ENCODE measurements at places on chromosomes 2 and 18.

- no peak for DNase-seq
Measured at GRCh38 chr18:33835419-33835818, 257.4 kb downstream of the ASXL3 start.

GRCh38 chr2:238362626-238363025 is 42.3 kb downstream of the TRAF3IP1 start:
- no peak for DNase-seq

DNA sequence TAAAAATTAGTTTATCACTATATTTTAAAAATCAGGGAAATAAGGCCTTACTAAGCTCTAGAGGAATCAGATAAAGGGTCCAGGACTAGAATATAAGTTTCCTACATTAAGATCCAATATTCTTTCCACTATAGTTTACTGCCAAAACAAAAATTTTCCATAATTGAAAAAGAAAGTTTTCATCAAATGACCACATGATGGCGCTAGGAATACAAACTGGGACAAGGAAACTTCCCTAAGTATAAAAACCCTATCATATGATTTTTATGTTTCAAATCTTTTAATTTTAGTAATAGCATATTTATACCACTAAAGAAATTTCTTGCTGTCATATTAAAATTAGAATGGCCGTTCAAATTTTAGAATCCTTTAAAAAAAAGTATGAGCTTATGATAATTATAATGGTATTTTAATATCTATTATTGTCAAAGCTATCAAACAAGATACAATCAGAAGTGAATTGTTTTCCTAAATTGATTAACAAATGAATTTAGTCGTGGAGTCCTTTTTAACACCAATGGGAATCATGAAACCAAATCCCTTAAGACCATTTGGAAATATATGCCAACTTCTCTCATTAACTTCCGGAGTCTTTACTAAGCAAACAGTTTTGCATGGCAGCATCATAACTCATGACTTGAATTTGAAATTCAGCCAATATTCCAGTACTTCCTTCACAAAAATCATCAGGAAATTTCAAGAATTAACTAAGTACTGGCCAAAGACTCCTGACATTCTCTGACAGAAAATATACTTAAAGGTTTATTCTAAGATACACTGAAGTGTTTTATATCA is 70.3 kb downstream of the SCN1A start:
- DNase-seq = no peak

GRCh38 chr18:26438980-26439379 is 109.4 kb downstream of the KCTD1 start:
- no peak for DNase-seq

DNA sequence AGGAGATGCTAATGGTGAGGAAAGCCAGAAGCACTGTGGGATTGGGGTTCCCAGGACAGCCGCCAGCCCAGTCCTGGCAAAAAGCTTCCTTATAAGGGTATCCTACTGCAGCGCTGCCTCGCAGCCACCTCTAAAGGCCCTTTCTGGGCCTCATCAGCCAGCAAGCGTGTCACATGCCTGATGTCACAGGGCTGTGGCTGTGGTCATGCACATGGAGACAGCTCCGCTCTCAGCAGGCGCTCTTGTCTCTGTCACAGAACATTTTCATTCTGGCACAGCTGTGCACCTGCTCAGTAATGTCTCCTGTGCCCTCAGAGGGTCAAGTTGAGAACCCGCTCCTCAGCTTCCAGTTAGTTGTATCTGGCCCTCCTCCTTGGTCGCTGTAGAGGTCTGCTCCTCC is 17.7 kb upstream of the MAL start:
- no peak for DNase-seq

DNA sequence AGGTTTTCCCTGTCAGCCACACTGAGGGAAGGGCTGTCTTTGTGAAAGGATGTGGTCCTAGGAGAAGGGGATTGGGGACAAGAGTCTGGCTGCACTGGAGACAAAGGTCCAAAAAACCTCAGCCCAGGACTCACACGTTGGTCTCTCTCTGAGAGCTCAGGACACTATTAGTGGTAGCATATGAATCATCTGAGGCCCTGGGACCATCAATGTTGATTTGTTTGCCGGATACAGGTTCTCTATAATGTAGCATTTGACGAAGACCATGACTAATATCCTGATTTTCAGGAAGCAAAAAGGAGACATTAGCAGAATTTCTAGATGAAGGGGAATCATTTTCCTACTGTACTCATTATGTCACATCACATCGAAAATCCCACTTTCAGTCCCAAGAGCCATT is 22.2 kb upstream of the DNAH6 start:
- DNase-seq = no peak

GRCh38 chr2:41853427-41854191 is 194.2 kb upstream of the PKDCC start:
- no peak for DNase-seq

DNA sequence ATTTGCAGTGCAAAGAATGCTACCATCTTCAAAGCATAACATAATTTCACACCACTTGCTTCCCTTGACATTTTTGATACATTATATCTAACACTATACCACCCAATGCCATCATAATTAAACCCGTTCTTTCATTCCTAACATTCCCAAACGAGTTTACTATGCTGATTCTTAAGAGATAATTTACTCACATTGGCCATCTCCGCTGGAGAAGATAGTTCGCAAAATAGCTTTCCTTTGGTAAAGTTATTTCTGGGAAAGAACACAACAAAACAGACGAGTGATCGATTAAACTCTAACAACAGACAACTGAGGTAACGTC is 716 bp downstream of the MMADHC start:
- no peak for DNase-seq

DNA sequence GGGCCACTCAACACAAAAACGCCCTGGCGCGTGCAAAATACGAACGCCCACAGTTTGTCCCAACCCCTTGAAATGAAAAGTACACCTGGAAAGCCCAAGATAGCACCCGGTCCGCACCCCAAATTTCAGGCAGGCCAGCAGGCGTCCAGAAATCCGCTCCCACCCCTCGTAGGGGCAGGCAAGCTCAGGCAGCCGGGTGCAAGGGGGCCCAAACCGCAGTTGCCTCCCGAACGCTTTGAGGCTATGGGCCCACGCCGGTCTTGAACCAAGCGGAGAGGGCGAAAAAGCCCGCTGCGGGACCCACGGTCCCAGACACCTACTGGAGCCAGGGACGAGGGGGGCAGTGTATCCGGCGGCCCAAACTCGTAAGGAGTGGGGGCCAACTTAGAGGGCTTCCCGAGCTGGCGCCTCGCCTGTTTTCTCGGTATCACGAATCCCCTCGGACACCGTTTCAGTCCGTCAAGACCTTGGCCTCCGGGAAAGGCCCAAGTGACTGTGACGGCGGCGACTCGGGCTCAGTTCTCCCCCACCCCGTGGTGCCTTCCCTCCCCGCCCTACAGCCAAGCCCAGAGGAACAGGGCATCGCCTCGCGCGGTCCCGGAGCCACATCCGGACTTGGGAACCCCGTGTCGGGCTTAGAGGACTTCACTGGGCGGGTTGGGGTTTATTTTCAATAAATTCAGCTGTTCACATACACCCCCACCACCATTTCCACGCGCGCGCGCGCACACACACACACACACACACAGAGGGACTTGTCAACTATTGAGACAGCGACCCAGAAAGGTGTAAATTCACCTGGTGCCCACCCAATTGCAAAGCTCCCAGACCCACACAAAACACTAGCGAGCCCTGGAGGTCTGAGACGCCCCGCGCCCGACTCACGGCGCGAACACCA is 6.2 kb upstream of the SATB2 start:
- no peak for DNase-seq

- DNase-seq = no peak
Measured at GRCh38 chr2:172697296-172697695, 38.3 kb upstream of the RAPGEF4 start.

- DNase-seq = no peak
Measured at GRCh38 chr2:217206016-217206725, 346.3 kb upstream of the TNP1 start.

GRCh38 chr18:31659576-31660177 is 24.7 kb downstream of the B4GALT6 start:
- DNase-seq = no peak

- DNase-seq = no peak
Measured at GRCh38 chr18:1392865-1393734, 488.4 kb downstream of the ADCYAP1 start.

- no peak for DNase-seq
Measured at GRCh38 chr2:204039298-204039838, 102.8 kb downstream of the ICOS start.

DNA sequence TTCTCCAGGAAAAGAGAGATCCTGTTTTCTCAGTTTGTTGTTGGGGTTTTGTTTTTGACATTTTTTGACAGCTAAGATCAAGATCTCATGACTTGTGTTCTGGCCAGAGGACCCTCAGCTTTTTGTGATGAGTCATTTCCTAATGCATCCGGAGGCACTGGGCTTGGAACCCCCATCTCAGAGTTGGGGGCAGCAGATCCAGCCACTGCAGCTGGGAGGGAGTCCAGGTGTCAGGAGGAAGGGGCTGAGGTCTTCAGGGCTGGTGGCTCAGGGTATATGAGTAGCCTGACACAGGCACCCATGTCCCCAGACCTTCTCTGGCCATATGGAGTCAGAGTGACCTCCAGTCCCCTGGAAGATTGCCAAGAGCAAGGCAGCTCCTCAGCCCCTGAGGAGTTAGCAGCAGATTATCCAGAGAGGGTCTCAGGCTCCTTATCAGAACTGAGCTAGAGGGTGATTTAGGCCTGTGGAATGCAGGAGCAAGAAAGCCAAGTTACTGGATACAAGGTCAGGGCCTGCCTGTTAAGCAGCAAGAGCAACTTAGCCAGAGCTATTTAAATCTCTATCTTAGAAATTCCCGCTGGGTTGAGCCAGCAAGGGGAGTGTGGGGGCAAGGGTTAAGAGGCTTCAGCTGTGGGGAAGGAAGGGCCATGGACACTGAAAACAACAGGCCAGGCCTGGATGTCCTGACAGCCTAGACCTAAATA is 62.4 kb downstream of the TANC1 start:
- no peak for DNase-seq

DNA sequence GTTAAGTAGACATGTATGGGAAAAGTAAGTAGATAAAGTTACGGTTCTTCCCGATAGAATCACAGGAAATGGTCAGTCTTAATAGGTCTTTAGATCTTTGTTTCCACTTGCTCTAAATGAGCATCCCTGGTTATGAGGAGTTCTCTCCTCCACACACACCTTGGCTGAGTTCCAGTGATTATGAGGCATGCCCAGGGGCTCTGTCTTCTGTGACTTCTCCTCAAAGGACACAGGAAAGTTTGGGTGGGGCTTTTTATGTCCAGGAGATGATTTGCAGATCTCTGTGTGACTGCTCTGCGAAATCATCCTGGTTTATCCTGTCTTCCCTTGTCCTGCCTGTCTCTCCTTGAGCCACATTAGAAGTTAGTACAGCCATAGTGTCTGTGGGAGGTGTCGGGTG is 83.9 kb upstream of the EML6 start:
- no peak for DNase-seq

GRCh38 chr2:54497763-54498680 is 41.9 kb downstream of the SPTBN1 start:
- no peak for DNase-seq

- DNase-seq = no peak
Measured at GRCh38 chr2:230898713-230899091, 26.3 kb downstream of the GPR55 start.

GRCh38 chr2:23745068-23745725 is 181.7 kb downstream of the ATAD2B start:
- no peak for DNase-seq

DNA sequence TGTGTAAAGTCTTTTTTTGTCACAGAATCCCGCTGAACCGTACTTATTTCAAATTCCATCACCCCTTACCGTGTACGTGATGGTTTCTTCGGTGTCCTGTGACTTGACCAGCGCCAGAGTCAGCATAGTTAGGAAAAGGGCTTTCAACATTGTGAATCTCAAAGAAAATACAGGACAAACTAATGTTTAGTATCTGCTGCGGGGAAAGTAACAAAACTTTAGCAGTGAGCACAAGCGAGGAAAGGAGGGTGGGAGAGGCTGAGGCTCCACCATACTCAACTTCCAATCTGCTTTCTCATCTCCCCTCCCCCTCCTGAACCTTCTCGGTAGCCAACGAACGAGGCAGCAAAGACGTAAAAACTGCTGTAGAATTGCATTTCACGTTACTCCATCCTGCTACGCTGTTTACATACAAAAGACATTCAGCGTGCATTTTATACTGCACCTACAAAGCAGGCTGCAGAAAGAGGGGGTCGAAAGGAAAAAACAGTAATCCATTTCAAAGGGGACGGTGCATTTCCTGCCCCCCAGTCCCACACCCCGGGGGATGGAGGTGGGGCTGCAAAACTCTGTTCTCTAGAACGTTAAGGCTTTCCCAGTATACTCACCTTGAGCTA is 1.2 kb downstream of the EFEMP1 start:
- no peak for DNase-seq

GRCh38 chr2:54722641-54723040 is 821 bp upstream of the EML6 start:
- no peak for DNase-seq

DNA sequence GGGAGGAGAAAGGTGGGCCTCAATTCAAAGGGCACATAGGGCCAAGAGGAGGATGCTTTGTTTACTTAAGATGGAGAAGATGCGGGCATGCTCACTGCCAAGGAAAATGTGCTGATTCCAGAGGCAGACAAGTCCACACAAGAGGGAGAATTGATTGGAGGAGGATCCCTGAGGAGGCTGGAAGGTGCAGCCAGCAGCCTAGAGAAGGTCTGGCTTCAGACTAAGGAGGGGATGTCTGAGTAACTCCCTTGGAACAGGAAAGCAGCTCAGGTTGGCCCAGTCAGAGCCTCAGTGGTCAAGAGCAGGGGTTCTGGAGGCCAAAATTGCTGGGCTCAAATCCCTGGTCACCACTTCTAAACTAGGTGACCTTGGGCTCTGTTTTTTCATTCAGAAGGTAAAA is 265.5 kb upstream of the NCKAP5 start:
- no peak for DNase-seq

DNA sequence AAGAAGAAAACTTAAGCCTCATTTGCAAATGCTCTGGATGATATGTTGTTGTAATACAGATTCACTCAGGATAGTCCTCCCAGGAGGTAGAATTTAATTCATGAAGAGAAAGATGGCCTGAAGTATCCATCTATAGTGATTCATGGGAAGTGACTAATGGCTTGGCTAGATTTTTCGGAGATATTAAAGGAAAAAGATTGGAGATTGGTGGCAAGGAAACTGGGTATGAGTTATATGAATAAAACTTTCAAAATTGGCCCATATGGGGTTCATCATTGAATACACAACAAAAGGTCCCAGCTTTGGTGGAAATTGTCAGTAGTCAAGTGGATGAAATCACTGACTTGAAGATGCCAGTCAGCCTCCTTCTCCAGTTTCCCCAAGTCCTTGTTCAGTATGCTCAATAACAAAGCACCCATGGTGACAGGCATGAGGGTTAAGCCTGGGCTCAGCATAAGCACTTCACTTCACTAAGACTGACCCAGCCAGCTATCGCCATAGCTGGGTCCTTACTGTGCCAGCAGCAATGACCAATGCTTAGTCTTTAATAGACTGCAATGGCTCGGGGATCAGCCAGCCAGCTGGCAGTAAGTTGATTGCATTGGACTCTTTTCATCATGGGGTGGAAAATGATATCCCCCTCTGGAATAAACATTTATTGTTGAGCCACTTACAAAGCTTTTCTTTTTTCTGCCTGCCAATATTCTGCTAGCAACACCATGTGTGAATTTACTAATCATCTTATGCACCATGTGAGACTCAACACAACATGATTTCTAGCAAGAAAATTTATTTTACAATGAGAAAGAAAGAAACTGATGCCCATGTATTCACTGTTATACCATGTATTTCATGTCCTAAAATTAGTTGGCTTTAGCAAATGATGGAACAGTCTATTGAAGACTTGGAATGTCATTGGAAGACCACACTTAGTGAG is 176.6 kb upstream of the TACR1 start:
- no peak for DNase-seq

- DNase-seq = no peak
Measured at GRCh38 chr2:181106789-181107627, 126.6 kb downstream of the UBE2E3 start.
